ENCODE measurements at places on chromosomes 12 and 14. TPM values are rescaled to one million over a fixed set of nuclear protein-coding genes. Genes with fewer than 3 reads are reported as not detected.

GRCh38 chr12:65277994-65278575 lies 398 bp upstream of the MSRB3 start:
- no peaks in the 10 kb centered on the region for H3K36me3 ChIP-seq
- peak; percentile 38 for DNase-seq
- peaks cover 33% of the 10 kb centered on the region for H3K27me3 ChIP-seq
- peak overlapping the region; percentile 86 for H3K4me3 ChIP-seq
- no peak overlapping the region for H3K27ac ChIP-seq

GRCh38 chr14:40903709-40904108 lies 703.0 kb upstream of the LRFN5 start:
- H3K36me3 ChIP-seq, result no peaks in the 10 kb centered on the region
- no peaks in the 10 kb centered on the region for H3K27me3 ChIP-seq
- H3K4me1 ChIP-seq, result no peaks in the 10 kb centered on the region

DNA sequence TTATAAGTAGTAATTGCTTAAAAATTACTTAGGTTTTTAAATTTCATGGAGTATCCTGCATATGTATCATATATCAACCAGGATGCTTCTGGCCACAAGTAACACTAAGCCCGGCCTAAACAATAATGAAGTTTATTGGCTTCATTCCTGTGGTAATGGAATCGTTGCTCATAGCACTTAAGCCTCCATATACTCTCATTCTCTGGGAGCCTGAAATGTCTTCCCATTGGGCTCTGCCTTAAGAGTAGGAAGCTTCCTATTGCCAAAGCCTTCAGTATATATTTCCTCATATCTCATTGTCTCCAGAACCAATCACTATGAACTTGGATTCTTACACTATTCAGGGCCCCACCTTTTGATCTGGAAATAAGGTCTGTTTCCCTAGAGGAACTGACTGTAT lies 83.8 kb upstream of the DNM1L start:
- peaks cover 11% of the 10 kb centered on the region for H3K4me1 ChIP-seq
- DNase-seq, result no peak
- H3K27ac ChIP-seq, result peak overlapping the region; percentile 24
- H3K36me3 ChIP-seq, result peaks cover 11% of the 10 kb centered on the region
- H3K4me3 ChIP-seq, result no peak overlapping the region

- H3K27ac ChIP-seq, result no peak overlapping the region
- H3K36me3 ChIP-seq, result peaks cover 10% of the 10 kb centered on the region
- no peak overlapping the region for H3K4me3 ChIP-seq
- H3K4me1 ChIP-seq, result no peaks in the 10 kb centered on the region
Observed at GRCh38 chr12:5317556-5317955, 114.4 kb upstream of the NTF3 start.

DNA sequence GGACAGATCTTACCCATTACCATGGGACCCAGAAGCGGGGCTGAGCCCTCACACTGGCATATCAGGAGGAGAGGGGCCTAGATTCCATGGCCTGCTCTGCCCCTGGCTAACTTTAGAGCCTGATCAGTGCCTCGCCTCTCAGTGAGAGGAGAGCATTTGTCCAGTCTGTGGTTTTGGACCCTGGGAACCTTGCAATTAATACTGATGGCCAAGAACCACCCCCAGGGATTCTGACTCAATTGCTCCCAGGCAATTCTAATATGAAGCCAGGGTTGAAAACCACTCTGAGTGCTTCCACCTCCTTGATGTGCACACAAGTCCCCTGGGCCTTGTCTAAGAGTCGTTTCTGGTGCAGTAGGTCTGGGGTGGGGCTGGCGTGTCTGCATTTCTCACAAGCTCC lies 67.7 kb downstream of the CALM1 start:
- DNase-seq, result no peak
- H3K4me1 ChIP-seq, result no peaks in the 10 kb centered on the region
- H3K36me3 ChIP-seq, result no peaks in the 10 kb centered on the region
- no peak overlapping the region for H3K27ac ChIP-seq
- H3K4me3 ChIP-seq, result no peak overlapping the region
- no peaks in the 10 kb centered on the region for H3K27me3 ChIP-seq

GRCh38 chr14:62117751-62118105 lies 355.5 kb downstream of the SNAPC1 start:
- H3K27me3 ChIP-seq, result peaks cover 58% of the 10 kb centered on the region
- no peak overlapping the region for H3K27ac ChIP-seq
- no peak for DNase-seq
- H3K4me3 ChIP-seq, result peak overlapping the region; percentile 79
- H3K36me3 ChIP-seq, result no peaks in the 10 kb centered on the region
- H3K4me1 ChIP-seq, result peaks cover 9% of the 10 kb centered on the region

The ADCY4 gene
- 1.5 TPM for total RNA-seq

The ALDH1L2 gene
- 3.9 TPM for total RNA-seq

The RIPK3 gene
- 0.16 TPM for total RNA-seq

The GLI1 gene
- 18.1 TPM for total RNA-seq

The PA2G4 gene
- total RNA-seq, result 237 TPM

DNA sequence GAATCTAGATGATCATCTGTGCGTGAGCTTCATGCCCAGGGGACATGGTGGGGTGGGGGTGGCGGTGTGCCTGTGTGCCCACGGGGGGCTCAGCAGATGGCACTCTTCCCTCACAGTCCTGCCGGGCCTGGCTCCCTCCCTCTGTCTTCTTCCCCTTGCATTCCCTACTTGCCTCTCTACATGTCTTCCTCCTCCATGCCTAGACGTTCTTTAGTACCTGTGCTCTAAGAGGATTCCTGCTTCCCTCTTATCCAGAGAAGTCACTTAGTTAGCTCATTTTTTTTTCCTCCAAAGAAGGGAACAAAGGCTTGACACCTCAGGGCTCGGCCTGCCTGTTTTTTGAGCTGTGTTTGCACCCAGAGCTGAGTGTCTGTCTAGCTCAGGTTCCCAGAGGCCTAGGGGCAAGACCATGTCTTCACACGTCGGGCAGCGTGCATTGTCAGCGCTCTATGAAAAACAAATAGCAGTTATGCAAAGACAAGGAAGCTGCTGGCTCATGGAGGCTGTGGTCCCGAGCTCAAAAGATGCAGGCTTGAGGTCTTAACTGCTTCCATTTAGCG lies 48.8 kb downstream of the NINJ2 start:
- H3K36me3 ChIP-seq, result no peaks in the 10 kb centered on the region
- no peaks in the 10 kb centered on the region for H3K4me1 ChIP-seq
- DNase-seq, result peak; percentile 49
- no peak overlapping the region for H3K4me3 ChIP-seq
- no peaks in the 10 kb centered on the region for H3K27me3 ChIP-seq

The AKAP6 gene
- total RNA-seq, result 0.38 TPM

The KRT8 gene
- 250 TPM for total RNA-seq

The SERPINA10 gene
- not detected for total RNA-seq

GRCh38 chr12:34350092-34351041 lies 328.1 kb downstream of the ALG10 start:
- H3K4me1 ChIP-seq, result no peaks in the 10 kb centered on the region
- DNase-seq, result no peak
- H3K4me3 ChIP-seq, result no peak overlapping the region
- H3K36me3 ChIP-seq, result no peaks in the 10 kb centered on the region
- no peak overlapping the region for H3K27ac ChIP-seq
- H3K27me3 ChIP-seq, result no peaks in the 10 kb centered on the region

The ACSS3 gene
- 28.9 TPM for total RNA-seq

DNA sequence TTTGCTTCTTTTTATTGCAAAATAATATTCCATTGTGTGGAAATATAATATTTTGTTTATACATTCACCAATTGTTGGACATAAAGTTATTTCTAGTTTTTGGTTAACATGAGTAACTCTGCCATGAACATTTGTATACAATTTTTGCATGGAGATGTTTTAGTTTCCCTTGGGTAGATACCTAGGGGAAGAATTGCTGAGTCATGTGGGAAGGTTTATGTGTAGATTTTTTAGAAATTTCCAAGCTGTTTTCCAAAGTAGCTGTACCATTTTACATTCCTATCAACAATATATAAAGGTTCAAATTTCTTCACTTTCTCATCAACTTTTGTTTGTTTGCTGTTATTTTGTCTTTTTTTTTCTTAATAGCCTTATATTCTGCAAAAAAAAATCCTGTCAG lies 664.7 kb upstream of the FBXO33 start:
- no peak overlapping the region for H3K4me3 ChIP-seq
- H3K27me3 ChIP-seq, result no peaks in the 10 kb centered on the region
- H3K4me1 ChIP-seq, result no peaks in the 10 kb centered on the region
- no peak for DNase-seq
- no peaks in the 10 kb centered on the region for H3K36me3 ChIP-seq
- H3K27ac ChIP-seq, result no peak overlapping the region

The RNU4-1 gene
- total RNA-seq, result not detected

GRCh38 chr12:102797528-102797927 lies 119.5 kb downstream of the PAH start:
- H3K27me3 ChIP-seq, result no peaks in the 10 kb centered on the region
- no peaks in the 10 kb centered on the region for H3K36me3 ChIP-seq
- H3K27ac ChIP-seq, result no peak overlapping the region

The PMEL gene
- 108 TPM for total RNA-seq

DNA sequence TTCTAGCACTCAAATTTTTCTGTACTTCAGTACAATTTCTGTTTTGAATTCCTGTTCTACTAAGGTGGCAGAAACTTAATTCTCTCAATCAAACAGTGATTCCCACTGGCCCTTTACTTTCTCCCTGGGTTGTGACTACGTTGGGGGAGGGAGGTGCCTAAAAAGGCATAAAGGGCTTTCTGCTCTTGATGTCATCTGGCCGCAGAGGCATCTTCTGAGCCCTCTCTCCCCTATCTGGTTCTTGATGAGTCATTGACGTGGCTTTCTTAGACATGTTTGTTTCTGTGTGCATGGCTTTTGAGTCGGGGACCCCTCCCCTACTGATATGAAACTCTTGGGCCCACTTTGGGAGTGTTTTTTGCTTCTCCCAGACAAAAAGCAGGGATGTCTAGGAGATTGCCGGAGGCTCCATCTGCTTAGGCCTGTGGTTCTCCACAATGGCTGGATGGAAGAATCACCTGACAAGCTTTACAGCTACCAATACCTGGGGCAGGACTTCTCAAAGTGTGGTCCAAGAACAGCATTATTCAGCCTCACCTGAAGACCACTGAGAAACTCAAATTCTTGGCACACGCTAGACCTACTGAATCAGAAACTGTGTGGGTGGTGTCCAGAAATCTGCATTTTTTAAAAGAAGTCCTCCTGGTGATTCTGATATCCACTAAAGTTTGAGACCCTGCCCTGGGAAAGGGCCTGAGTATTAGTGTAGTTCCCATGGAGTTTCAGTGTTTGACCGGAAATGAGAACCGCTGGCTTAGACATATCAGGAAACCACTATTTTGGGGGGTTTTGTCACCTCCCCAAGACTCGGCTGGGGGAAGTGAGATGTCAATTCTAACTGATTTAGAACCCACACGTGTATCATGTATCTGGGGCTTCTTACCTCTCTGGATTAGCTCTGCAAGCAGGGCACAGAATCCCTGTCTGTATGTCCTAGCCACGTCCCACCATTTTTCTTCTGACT lies 395.7 kb upstream of the PDE3A start:
- no peak overlapping the region for H3K27ac ChIP-seq
- no peak overlapping the region for H3K4me3 ChIP-seq
- no peaks in the 10 kb centered on the region for H3K36me3 ChIP-seq
- H3K4me1 ChIP-seq, result peaks cover 5% of the 10 kb centered on the region
- H3K27me3 ChIP-seq, result no peaks in the 10 kb centered on the region
- DNase-seq, result no peak

DNA sequence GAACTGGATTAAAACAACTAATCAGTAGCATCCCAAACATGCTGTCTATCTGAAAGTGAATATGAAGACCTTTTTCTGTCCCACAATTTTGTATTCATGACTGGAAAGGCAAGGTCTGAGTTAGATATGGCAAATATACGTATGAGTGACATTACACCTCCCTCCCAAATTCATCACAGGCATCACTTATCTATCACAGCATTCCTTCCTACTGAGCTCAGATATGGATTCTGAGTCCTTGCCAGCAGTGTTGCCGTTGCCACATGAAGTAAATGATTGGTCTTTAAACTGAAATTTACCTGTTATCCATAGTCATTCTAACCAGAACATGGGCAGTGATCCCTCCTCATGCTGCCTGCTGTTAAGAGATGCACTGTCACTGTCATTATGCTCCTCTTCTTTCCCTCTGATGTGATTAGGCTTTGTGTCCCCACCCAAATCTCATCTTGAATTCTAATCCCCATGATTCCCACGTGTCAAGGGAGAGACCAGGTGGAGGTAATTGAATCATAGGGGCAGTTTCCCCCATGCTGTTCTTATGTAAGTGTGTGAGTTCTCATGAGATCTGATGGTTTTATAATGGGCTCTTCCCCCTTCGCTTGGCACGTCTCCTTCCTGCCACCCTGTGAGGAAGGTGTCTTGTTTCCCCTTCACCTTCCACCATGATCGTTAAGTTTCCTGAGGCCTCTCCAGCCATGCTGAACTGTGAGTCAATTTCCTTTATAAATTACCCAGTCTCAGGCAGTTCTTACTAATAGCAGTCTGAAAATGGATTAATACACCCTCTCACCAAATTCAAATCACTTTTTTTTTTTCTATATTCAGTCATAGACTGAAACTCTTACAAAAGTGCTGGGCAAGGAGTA lies 288.4 kb downstream of the NUAK1 start:
- no peaks in the 10 kb centered on the region for H3K4me1 ChIP-seq
- no peaks in the 10 kb centered on the region for H3K27me3 ChIP-seq
- H3K27ac ChIP-seq, result no peak overlapping the region
- H3K4me3 ChIP-seq, result no peak overlapping the region
- DNase-seq, result no peak

The LTA4H gene
- total RNA-seq, result 173 TPM

DNA sequence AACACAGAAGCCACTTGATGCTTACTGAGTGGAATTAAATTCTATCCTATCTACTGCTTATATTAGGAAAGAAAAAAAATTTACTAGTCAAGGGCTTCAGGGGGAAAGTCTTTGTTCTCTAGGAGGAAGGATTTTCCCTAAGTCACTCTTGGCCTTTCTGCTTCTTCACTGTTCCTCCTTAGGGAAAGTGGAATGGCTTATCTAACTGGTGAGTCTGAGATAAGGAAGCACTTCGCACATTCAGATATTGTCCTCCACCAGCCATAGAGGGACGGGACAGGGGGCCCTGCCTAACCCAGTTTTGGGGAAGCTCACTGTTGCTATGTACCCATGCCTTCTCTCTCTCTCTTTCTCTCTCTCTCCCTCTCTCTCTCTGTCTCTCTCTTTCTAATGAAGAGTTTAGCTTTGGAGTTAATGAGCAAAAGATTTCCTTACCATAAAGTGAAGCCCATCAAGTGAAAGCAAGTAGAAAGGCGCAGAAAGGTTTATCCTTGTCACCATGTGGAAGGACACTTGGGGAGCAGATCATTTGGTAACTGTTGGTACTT lies 450.6 kb downstream of the ZFP36L1 start:
- peak overlapping the region; percentile 23 for H3K27ac ChIP-seq
- H3K4me3 ChIP-seq, result no peak overlapping the region
- peaks cover 57% of the 10 kb centered on the region for H3K4me1 ChIP-seq
- no peak for DNase-seq
- H3K36me3 ChIP-seq, result no peaks in the 10 kb centered on the region

DNA sequence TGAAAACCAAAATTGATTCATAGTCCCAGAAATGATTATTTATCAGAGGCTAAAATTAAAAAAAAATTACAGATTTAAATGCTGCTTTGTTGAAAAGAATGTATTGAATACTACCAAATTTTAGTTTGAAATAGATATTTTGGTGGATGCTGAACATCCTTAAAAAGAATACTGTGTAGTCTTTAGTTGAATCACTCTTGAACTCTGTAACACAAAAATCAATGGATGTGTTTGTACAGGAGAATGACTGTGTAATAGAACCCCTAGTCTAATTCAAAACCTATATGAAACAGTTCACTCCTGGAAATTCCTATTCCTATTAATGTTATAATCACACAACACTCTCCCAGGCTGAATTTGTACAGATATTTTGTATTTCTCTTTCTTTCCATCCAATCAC lies 1.5 kb upstream of the TSPAN8 start:
- DNase-seq, result no peak
- no peaks in the 10 kb centered on the region for H3K36me3 ChIP-seq
- H3K27ac ChIP-seq, result no peak overlapping the region
- no peaks in the 10 kb centered on the region for H3K27me3 ChIP-seq
- no peak overlapping the region for H3K4me3 ChIP-seq

Data from GM23338 (cell line).